Brain pericyte (primary cell): ENCODE measurements at places on chromosomes 6 and 20.
A peak's percentile ranks its signal among the peaks of the same experiment; 100 is the strongest.

GRCh38 chr6:2784061-2784460 is 18.9 kb downstream of the WRNIP1 start:
- DNase-seq = no peak

DNA sequence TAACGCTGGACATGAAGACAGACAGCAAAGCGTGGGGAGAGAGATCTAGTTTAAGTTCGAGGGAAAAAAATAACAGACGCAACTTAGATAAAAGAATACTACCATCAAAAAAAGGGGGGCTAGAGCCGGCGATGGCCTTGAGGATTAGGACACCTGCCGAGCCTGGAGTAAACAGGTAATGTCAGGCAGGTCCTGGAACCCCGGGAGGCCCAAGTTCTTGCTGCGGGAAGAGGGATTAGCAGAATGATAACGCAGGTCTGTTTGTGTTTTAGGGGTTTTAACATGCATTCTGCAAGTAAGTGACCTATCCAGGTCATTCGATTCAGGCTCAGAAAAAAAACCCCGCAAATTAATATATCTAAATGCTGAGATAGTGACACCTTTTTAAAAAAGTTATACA is 754 bp upstream of the TMEM170B start:
- DNase-seq = no peak

DNA sequence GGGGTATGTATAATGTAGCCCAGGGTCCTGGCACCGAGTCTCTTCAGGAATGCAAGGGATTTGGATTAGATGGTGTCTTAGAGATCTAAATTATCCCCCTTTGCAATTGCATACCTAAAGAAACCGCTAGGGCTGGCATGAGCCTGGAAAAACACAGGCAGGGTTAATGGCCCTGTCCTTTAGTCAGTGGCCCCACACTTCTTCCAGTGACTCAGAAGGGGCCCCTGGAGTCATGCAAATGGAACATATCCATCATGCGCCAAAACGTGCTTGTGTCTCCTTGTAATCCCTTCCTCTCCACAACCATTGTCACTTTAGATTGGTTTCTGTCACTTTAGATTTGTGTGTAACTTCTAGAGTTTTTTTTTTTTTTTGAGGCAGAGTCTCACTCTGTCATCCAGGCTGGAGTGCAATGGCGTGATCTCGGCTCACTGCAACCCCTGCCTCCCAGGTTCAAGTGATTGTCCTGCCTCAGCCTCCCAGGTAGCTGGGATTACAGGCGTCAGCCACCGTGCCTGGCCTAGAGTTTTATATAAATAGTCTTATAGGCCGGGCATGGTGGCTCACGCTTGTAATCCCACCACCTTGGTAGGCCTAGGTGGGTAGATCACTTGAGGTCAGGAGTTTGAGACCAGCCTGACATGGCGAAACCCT is 8.7 kb upstream of the MYBL2 start:
- DNase-seq = no peak

- DNase-seq = no peak
Measured at GRCh38 chr6:6925391-6926164, 182.2 kb upstream of the RREB1 start.

- DNase-seq = no peak
Measured at GRCh38 chr6:150705392-150705791, 105.7 kb downstream of the PLEKHG1 start.

- no peak for DNase-seq
Measured at GRCh38 chr6:92967362-92967761, 452.0 kb downstream of the EPHA7 start.

DNA sequence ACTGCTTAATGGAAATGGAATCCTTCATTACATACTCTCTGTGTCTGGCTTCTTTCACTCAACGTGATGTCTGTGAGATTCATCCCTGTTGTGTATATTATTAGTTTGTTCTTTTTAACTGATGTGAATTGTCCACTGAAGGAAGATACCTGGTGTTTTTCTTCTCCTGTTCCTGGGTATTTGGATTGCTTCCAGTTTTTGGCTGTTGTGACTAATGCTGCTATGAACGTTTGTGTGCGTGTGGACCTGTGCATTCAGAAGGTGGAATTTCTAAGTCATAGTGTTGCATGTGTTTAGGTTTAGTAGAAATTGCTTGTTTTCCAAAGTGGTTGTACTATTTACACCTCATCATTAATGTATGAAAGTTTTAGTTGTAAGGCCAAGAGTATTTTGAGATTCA is 3.8 kb downstream of the TULP4 start:
- DNase-seq = no peak

- DNase-seq = no peak
Measured at GRCh38 chr20:63049191-63049518, 42.4 kb upstream of the BHLHE23 start.

GRCh38 chr6:32222333-32223230 is 1.3 kb downstream of the NOTCH4 start:
- no peak for DNase-seq

DNA sequence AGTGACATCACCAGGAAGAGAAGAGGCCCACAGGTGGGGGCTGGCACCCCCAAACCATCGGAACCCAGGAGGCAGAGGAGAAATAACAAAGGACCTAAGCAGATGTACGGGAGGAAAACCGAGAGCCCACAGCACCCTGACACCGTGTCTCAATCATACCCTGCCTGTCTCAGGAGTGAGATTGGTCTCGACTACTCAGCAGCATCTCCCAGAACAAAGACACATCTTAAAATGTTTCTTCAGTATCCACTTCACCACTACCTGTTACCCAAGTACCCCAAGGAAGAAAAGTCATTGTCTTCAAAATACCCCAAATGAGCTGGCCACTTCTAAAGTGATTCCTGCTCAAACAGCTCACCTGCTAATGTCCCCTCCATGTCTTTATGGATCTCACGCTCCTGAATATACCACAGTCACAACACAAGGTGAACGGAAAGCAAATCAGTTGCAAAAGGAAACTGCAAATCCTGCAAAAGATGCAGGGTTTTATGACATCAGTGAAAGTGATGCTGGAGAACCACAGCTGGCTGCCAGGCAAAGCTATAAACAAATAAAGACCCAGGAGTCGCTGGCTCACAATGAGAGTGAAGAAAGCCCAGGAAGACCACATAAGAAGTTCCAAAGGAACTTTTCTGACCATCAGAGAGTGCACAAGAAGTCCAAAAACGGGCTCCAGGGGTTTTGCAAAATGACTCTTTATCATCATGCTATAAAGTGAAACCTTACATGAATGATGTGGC is 44.1 kb downstream of the PREX1 start:
- peak; percentile 37 for DNase-seq

- DNase-seq = no peak
Measured at GRCh38 chr6:165841153-165841558, 178.1 kb upstream of the PDE10A start.

DNA sequence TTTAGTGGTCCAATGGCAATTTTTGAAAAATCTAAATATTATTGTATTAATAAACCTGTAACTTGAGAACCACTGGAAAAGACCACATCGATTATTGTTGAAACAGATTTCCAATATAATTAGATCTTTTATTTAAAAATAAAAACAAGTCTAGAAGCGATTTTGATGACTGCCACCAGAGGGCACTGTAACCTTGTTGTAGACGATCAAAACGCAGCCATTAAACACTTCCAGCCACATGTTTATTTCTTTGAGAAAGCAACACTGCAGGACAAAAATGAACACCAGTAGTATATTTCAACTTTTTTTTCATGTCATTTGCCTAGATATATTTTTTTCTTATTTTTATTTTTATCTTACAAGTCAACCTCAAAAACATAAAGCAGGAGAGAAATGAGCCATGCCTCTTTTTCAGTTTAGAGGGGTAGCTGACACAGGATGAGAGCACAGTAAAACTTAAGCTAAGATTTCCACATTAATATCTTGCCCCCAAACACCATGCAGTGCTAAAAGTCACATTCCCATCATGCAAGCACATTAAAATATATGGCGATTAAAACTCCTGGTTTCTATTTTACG is 115.4 kb downstream of the OPRM1 start:
- peak; percentile 30 for DNase-seq

DNA sequence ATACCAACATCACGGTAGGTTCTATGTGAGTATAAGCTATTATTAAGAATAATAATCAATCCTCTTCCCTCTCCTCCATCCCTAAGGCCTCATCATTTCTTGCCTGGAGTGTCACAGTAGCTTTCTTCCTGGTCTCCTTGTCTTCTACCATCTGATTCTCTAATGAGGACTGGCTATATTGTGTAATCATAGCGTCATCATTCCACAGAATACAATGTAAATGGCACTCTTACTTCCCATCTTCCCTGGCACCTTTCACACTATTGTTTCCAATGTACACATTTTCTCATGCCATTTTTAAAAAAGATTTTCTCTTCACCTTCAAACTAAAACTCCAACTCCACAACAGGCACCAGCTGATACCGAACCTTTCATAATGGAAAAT is 2.2 kb upstream of the BTN3A2 start:
- DNase-seq = no peak

- no peak for DNase-seq
Measured at GRCh38 chr20:63276956-63277355, 4.3 kb downstream of the ARFGAP1 start.

GRCh38 chr6:163892824-163893561 is 478.5 kb downstream of the QKI start:
- no peak for DNase-seq

GRCh38 chr6:168962886-168963285 is 290.8 kb downstream of the THBS2 start:
- no peak for DNase-seq

DNA sequence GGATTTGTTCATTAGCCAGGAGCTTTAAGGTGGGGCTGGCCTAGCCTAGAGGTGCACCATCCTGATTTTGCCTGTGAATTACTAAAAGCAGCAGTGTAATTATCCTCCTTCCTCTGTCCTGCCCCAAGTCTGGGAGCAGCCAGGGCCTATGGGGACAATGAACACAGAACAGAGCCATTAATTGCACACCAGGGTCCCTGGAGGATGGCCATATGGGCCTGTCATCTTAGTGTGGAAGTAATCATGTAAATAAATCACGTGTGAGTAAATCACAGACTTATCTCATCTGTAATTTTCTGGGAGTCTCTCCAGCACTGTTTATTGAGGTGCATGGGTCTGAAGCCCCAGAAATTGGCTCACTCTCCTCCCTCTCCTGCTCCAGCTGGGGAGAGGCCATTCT is 176.3 kb downstream of the LRFN2 start:
- no peak for DNase-seq

DNA sequence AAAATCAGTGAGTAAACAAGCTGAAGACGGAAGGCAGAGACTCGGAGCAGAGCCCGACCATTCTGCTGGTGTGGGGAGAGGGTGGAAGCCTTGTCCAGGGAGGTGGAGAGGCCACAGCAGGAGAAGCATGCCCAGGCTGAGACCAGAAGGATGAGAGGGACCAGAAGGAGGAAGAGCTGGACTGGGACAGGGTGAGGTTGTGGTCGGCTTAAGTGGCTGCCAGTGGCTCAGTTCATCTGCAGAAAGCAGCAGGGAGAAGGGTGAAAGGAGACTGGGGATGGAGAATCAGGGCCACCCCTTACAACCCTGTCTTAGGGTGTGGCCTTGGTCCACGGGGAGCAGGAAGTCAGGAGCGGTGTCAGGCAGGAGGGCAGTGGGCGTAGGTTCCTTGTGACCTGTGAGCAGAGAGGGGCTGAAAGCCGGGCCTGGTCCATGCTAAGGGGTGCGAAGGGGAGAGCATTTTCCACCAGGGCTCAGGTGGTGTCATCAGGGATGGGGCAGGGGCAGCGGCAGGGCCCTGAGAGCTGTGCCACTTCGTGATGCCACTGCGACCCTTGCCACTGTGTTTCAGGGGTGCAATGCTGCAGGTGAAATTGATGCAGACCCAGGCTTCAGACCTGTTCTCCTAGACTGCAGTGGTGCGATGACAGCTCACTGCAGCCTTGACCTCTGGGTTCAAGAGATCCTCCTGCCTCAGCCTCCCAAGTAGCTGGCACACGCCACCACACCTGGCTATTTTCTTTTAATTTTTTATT is 81.1 kb downstream of the TTLL2 start:
- no peak for DNase-seq

DNA sequence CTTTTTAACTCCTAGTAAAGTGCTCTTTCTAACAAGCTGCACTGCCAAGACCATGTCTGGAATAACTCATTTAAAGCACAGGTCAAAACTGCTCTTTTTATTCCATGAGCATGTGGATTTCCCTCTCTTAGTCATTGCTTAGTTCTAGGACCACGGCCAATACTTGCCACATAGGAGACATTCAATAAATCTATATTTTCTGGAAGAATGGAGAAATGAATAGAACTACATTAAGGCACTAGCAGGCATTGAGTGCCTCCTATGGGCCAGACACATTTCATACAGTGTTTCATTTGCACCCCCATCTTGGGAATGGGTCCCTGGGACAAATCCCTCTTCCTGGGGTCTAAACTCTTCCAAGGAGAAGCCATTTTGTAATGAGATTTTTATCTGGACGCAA is 552.8 kb upstream of the CITED2 start:
- DNase-seq = no peak

GRCh38 chr20:57679113-57679512 is 30.7 kb downstream of the PMEPA1 start:
- no peak for DNase-seq

DNA sequence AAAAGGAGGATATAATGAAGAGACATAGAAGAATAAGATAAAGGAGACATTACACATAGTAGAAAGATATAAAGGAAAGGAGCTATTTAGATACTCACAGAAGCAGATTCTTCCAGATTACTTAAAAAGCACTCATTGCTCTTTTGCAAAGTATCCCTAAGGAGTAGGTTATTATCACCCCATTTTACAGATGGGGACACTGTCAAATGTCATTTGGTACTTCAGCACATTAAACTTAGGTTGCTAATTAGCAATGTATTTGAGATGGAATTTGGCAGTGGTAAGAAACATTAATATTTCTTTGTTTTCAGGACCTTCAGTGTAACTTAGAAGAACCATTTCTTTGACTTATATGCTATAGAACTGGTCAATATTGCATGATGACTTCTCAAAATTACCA is 11.9 kb upstream of the HIVEP1 start:
- no peak for DNase-seq

DNA sequence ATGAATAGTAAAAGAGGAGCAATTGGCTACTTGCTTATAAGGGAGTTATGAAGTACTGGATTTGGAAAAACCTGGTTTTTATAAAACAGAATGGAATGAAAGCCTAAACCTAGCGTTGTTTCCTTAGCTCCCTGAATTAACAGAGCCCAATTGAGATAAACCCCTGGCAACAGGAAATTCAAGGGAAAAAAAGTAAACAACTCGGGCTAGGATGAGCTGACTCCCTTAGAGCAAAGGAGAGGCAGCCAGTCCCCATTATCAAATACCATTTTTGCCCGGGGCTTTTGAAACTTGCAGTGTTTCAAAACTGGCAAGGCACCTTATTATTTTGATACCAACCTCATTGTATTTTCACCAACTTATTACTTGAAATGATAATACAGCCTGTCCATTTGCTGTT is 587.5 kb downstream of the CD109 start:
- no peak for DNase-seq

- DNase-seq = no peak
Measured at GRCh38 chr6:73964241-73964854, 268.3 kb downstream of the CD109 start.

DNA sequence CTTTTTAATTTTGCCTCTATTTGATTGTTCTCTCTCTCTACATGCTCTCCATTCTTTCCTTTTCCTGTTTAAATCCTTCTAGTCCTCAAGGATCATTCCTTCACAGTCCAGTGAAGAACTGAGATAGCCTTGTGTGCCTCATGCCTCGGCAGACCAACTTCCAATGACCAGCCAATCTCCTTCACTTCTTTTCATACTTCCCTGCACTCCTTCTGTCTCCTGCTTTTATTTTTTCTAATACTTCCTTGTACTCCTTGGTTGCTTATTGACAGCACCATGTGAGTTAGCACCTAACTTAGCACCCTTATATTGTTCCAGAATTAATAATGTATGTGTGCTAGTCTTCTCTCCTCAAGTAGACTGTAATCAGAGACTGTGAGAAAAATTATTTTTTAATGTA is 246.8 kb downstream of the ADGRG6 start:
- DNase-seq = no peak

GRCh38 chr6:146829792-146830565 is 231.2 kb downstream of the ADGB start:
- DNase-seq = no peak
